T-helper 17 cell (primary cell): ENCODE measurements at places on chromosomes 5 and 9.

- no peak for DNase-seq
Measured at GRCh38 chr9:95437559-95437958, 79.2 kb downstream of the PTCH1 start.

DNA sequence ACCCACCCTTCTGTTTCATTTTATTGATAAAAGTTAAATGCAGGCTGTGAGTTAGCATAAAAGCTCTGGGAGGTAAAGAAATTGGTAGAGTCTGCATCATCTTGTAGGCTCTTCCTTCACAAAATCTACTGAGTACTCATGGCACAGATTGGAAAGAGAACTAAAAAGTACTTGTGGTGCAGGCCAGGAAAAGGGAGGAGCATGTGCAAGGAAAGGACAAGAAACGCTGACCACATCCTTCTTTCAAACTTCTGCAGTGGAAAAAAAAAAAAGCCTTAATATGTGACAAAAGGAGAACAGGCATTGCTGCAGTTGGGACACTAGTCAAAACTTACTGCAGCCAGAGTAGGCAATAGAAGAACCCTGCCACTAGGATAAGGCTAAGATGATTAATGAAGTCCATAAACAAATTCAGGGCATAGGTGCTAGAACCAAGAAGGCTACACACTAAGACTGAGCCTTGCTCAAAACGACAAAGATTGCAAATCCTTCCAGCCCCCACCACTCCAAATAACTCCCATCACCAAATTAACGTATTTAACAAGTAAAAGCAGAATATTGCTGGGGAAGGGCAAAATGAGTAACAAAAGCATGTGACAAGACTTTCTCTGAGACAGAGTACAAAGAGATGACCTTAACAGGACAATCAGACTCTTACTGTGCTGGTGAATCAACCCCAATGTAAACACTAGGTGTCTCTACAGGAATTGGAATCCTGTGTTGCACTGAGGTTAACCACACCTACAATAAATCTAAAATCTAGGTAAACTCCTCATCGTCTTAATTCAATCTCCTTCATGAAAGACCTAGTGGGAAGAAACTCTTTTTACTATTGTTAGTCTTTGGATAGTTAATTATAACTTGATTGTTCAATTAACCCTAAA, 1024.8 kb downstream of the TLE1 start:
- DNase-seq = no peak

GRCh38 chr5:98767581-98767980, 5.9 kb upstream of the RGMB start:
- DNase-seq = no peak

- DNase-seq = no peak
Measured at GRCh38 chr5:38104497-38105230, 153.7 kb upstream of the EGFLAM start.

DNA sequence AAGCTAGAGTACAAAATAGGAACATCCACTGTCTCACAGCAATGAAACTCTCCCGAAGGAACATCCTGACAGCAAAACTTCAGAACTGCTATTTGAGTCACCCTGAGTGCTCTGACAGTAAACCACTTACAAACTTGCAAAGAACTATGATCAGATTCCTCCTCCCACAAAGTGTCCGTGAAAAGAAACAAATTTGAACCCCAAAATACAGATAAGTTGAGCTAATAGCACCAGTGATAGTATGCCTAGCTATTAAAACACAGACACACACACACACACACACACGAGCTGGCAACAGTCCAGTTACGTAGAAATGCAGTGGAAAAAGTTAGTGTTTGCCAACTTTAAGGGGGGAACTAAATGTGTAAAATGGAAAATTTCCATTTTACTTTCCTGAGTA, 3.1 kb upstream of the GLIS3 start:
- no peak for DNase-seq

DNA sequence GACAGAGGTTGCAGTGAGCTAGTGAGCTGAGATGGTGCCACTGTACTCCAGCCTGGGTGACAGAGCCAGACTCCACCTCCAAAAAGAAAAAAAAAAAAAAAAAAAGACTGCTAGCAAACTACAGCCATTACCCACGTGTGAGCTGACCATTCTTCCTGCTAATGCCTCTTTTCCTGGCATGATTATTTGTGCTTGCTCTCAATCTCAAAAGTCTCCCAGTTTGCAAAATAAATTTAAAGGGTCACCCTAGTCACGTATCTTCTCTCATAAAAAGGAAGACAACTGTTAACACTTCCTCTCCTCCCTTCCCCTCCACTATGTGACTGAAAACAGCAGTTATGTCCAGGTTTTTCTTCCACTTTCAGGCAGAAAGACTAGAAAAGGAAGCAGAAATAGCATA, 37.2 kb downstream of the TRIM36 start:
- DNase-seq = no peak

DNA sequence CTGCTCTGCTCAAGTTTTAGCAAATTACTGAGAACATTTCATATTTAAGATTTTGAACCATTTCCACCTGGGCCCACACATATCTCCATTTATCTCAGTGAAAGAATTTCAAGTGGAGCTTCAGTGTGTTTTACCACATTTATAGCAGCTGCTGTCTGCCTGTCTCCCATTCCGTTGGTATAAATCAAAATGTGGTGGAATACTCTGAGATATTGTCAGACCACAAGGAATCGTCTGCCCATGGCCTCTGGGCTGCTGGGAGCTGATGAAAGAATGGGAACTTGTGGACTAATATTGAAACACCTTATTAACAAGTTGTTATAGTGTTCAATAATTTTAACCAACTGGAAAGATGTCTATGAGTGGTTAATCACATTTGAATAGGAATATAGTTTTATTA, 33.3 kb downstream of the MAST4 start:
- DNase-seq = no peak

GRCh38 chr5:123696921-123697341, 185.0 kb downstream of the CSNK1G3 start:
- no peak for DNase-seq

GRCh38 chr5:89722538-89722937, 687.0 kb downstream of the CETN3 start:
- DNase-seq = no peak

- DNase-seq = no peak
Measured at GRCh38 chr5:104084896-104085295, 522.3 kb upstream of the NUDT12 start.

DNA sequence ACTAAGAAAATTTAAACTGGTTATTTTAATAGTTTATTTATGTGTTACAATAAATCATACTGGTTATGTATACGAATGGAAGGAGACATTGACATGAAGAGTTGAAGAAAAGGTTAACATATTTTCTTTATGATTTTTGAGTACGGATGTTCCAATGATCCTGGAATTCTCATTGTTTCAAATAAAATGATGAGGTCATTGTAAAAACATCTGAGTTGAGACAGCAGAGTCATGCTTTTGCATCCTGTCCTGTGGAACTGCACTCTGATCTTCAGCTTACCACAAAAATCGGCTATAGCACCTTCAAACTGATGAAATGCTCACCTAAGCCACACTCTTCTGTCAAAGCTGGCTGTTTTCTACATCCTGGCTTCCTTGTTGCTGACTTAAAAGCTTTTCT, 67.8 kb downstream of the PTCD2 start:
- no peak for DNase-seq

GRCh38 chr5:117692606-117693005, 1118.0 kb upstream of the SEMA6A start:
- DNase-seq = no peak

DNA sequence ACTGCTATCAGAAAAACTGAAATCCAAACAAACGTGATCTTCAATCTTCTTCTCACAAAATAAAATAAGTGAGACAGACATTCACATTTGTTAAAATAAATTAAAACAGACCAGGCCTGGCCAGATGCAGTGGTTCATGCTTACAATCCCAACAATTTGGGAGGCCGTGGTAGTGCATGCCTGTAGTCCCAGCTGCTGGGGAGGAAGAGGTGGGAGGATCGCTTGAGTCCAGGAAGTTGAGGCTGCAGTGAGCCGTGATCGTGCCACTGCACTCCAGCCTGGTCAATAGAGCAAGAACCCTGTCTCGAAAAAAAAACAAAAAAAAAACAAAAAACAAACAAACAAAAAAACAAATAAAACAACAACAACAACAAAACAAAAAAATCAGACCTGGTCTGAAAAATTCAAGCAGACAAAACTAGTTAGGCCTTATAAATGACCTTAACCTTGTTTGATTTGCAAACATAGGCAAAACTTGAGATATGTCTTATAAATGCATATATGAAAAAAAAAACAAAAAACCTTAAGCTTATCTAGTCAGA, 10.8 kb downstream of the MAPKAP1 start:
- no peak for DNase-seq

- DNase-seq = no peak
Measured at GRCh38 chr5:34550247-34550646, 105.9 kb upstream of the RAI14 start.

DNA sequence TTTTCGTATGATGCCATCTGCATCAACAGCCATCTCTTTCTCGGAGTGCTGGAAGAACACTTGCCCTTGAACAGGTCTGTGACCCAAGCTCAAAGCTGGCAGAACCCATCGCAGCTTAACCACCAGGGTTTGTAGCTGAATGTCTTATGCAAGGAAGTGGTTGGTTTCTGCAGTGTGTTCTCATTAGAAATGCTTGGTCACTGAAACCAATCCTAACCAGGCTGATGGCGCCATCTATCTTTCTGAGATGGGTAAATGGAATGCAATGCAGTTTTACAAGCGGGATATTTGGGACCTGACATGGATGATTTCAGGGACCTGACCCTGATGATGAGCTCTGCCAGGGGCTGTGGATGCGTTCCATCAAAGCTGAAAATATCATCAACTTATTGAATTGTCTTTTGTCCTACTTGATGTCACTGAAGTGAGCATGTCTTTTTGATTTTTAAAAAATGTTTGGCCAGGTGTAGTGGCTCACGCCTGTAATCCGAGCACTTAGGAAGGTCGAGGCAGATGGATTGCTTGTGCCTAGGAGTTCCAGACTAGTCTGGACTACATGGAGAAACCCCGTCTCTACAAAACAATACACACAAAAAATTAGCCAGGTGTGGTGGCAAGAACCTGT, 28.7 kb downstream of the DMRT3 start:
- no peak for DNase-seq

DNA sequence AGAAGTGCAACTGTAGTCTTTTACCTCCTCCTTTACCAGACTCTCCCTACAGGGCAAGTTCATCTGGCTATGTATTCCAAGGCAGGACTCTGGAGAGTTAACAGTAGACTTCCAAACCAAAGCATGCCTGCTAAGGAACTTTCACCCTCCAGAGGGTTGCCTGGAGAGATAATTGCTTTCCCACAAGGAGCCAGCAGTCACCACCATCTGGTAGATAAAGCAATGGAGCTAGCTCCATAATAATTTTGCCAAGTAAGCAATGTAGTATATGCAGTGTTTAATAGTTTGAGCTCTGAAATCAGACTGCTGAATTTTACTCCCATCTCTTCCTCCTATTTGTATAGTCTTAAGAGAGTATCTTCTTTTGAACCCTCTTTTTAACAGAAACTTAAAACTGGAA, 566.8 kb upstream of the PTGER4 start:
- DNase-seq = no peak

DNA sequence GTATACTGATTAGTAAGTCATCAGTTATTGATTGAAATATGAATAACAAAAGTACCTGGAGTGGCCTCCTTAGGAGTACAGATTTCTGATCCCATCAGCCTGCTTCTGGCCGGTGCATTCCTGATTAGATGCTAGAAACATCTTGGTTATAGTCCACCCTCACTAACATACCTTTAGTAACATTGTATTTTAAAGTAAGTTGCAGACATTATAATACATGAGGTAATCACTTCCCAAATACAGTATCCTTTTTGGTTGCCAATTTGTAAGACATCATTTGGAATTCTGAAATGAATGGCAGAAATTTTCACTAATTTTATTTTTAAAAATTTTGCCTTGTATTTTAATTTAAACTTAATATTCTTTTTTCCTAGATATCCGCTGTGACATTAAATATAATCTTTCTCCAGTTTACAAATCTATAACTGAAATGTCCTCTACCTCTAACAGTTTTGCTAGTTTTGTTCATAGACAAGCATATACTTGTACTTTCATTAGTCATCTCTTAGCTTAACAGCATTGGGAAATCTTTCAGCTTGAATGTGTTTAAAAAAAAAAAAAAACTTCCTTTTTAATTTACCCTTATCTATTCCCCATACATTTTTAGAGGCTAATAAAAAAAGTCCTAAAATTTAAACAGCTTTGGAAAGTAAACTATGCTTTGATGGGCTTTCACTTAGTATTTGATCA, 178.9 kb downstream of the XRCC4 start:
- DNase-seq = no peak

GRCh38 chr9:1776668-1777067, 238.5 kb upstream of the SMARCA2 start:
- DNase-seq = no peak

DNA sequence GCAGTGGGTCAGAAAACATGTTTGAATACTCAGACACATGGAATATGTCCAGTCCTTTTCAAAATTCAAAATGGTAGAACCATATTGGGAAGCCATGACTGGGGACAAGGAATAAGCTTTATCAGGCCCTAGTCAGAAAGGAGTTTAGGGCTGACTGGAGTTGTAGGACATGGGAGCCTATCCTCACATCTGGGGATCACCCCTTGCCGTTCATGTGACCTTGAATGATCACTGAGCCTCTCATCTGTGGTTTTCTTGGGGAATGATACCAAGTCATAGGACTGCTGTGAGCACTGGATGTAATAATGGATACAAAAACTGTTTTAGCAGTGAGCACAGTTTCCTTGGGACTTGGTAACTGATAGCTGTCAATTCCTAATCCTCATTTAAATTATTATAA, 84.7 kb downstream of the IQGAP2 start:
- DNase-seq = no peak

DNA sequence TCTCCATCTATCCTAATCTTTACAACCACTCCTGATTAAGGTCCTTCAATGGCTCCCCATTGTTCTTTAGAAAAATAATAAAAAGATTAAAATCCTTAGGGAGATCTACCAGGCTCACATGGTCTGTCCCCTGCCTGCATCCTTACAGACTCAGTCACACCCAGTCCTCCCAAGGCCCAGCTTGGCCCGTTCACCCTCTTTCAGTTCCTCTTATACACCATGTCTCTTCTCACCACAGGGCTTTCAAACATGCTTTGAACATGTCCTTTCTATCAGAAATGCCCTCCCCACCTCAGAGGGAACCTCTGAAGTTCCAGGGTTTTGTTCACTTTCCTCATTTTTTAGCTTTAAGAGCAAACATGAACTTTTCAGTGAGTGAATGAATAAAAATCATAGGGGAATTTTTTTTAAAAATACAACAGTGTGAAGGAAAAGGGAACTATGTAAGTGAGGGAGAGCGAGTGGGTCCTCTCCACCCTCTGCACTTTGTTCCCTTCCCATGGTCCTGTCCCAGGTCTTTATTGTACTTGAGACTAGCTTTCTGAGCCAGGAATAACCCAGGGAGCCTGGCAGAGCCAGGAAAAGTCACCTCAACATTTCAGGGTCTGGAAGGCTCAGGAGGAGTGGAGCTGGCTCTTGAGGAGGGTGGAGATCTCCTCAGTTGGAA, 55.3 kb downstream of the TRPC7 start:
- DNase-seq = no peak

- no peak for DNase-seq
Measured at GRCh38 chr5:13955896-13956295, 11.4 kb upstream of the DNAH5 start.

GRCh38 chr5:80781356-80781755, 126.6 kb upstream of the DHFR start:
- DNase-seq = no peak

- no peak for DNase-seq
Measured at GRCh38 chr5:50550993-50551392, 109.9 kb upstream of the EMB start.

GRCh38 chr9:2602704-2603116, 18.9 kb upstream of the VLDLR start:
- DNase-seq = no peak
